Mesothelial cell of epicardium (in vitro differentiated cells): ENCODE measurements at places on chromosomes 11 and 22.

GRCh38 chr11:79263001-79263400 is 177.8 kb downstream of the TENM4 start:
- DNase-seq, result no peak

DNA sequence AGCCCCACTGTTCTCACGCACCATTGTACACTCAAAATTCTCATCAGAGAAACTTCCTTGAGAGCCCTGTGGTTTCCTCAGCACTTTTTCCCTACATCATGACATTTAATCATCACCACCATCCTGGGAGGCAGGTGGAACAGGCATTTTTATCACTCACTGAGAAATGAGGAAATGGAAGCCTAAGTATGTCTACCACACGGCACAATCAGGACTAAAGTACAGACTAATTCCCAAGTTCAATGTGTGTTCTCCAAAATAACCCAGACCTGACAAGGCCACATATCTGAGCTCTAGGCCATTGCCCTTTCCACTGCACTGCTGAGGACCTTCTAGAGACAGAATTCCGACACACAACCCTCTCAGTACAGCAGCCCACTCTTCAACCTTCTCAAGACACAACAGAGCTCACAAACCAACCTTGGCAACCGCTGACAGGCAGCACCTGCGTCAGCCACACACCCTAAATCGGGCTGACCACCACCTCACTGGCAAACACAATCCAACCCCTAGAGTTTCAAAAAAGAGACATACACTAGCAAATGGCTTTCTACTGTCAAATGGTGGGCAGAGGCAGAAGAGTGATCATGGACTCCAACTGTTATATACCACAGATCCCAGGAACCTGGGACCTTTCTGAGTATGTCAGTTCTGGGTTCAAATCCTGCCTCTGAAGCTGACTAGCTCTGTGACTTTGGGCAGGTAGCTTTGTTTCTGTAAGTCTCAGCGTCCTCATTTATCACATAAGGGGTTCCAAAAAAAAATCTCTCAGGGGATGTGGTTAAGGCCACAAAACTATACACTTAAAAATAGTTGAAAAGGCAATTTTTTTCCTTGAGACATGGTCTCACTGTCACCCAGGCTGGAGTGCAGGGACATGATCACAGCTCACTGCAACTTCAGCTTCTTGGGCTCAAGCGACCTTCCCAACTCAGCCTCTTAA is 16.3 kb downstream of the SMCO4 start:
- DNase-seq, result no peak

DNA sequence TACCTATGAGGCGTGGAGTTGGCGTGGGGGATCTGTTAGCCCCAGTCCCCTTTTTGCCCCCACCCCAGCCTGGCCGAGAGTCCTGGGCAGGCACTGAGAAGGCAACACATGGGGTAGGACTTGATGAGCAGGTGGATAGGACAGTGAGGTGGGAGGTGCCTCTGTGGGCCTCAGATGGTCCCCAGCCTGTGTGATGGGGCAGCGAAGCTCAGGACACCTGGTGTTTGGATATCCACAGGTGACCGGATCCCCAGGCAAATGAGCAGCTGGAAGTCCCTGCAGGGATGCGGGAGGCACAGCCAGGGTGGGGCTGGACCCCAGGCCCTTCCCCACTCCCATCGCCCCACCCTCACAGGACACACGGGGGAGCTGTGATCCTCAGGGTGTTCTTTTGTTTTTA is 9.7 kb downstream of the FBLN1 start:
- no peak for DNase-seq

DNA sequence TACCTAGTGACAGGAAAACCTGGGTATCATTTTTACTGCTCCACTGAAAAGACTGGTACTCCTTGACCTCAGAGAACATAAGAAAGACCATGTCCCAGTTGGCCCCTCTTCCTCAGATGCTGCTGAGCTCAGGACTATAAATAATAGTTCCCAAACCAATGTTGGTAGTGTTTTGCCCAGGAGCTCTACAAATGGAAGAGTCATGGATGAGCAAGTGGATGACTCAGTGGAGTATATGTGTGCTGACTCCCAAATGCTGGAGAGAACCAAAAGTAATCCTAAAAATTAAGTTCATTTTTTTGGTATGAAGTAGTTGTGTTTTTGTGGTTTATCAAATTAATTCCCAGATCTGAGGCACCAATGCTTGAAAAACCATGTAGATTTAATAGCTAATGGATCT is 482.0 kb downstream of the KCNA4 start:
- no peak for DNase-seq

GRCh38 chr11:132539590-132540368 is 992.5 kb downstream of the OPCML start:
- DNase-seq, result no peak

DNA sequence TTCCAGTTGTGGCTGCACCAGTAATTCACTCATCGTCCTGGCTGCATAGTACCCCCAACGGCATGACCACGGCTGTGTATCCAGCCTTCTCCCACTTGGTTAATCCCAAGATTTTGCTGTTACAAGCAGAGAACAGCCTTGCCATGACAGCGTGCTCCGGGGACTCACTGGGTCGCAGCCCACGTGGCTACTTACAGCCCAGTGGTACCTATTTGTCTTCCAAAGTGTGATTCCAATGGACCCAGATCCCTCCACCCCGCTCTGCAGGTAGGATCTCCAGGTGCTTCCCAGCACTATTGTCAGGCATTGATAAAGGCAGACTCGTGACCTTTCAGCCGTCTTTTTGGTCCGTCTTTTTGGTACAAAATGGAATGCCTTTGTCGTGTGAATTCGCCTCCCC is 119.0 kb upstream of the FGF3 start:
- DNase-seq, result no peak

- no peak for DNase-seq
Measured at GRCh38 chr22:42635531-42635930, 4.9 kb downstream of the ATP5MGL start.

- no peak for DNase-seq
Measured at GRCh38 chr11:128082574-128082973, 504.8 kb downstream of the ETS1 start.

DNA sequence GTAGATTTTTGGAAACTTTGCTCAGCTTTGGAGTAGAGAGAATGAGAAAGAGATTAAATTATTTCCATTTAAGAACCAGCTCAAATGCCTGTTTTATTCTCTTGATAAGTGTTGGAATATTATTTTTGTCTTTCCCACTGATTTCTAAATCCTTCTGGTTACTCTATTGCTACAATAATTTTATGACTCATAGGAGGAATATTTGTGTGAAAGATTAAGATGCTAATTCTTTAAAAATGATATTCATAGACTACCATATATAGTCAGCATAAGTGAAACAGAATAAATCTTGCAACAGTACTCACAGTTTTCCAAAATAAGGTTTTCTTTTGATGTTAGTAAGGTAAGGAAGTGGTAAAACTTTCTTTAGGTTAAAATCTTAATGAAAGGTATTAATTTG is 60.9 kb downstream of the YAP1 start:
- no peak for DNase-seq

DNA sequence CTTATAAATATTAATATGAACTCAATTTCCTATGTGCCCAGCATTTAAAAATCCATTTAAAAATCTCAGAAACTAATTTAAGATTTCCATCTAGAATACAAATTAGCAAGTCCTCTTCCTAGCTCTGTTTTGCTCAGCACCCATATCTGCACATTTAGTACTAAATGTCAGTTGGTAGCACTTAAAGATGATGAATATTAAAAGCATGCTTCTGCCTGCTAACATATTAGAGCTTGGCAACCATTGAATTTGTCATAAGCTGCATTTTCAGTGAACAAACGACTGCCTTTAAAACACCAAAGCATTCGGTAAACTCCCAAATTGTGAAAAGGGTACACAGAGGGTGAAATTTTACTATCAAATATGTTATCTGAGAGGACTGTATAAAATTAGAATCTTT is 177.7 kb downstream of the CADM1 start:
- no peak for DNase-seq

GRCh38 chr11:104625246-104625645 is 273.0 kb downstream of the CASP12 start:
- DNase-seq, result no peak

- DNase-seq, result no peak
Measured at GRCh38 chr11:122036018-122036417, 80.0 kb downstream of the BLID start.

DNA sequence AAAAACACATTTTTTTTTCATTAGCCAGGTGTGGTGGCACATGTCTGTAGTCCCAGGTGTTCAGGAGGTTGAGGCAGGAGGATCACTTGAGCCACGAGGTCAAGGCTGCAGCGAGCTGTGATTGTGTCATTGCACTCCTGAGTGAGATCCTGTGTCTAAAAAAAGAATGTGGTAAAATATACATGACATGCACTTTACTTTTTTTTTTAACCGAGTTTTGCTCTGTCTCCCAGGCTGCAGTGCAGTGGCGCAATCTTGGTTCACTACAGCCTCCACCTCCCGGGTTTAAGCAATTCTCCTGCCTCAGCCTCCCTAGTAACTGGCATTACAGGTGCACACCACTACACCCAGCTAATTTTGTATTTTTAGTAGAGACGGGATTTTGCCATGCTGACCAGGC is 22.5 kb upstream of the CLDN5 start:
- no peak for DNase-seq

- DNase-seq, result no peak
Measured at GRCh38 chr22:36325154-36326031, 62.4 kb downstream of the MYH9 start.

DNA sequence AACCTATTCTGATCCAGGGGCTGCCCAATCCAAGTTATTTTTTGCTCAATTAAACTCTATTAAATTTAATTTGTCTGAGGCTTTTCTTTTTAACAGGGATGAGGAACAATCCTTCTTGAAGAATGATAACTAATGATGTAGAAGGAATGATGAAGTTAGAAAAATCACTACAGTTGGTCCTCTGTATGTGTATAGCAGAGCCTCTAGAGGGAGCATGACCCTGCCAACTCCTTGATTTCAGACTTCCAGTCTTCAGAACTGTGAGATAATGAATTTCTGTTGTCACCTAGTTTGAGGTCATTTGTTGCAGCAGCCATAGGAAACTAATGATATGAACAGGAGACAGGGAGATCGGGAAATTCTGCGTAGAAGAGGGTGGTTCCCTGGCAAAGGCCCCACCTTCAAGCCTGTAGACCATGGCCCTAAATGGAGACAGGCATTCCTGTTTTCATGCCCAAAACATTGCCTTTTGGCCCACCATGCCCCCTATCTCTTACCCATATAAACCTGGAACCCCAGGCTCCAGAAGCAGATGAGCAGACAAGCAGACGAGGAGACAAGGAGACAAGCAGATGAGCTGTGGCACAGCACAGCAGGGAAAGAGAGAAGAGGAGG is 7.7 kb upstream of the QSER1 start:
- DNase-seq, result no peak

DNA sequence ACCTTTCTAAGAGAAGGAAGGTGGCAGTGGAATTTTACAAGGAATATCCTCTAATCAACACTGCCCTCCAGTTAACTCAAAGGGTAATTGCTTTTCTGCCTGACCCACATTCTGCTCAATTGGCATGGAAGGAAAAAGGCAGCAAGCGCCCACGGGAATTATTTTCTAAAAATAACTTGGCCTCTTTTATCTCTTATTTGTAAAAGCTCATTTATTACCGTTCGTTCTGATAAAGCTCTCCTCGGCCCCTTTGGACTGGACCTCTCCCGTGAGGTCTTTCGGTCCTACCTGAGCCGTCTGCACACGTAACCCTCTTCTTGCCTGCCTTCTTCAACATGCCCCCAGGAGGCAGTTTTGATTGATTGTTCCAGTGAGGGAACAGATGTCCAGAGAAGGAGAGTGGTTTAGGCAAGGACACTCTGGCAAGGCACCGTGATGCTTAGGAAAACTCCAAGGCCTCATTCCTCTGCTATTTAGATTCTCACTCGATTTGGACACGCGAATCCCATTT is 53.2 kb upstream of the CRTAM start:
- DNase-seq, result no peak

- no peak for DNase-seq
Measured at GRCh38 chr11:100151944-100152343, 535.1 kb upstream of the ARHGAP42 start.

- DNase-seq, result no peak
Measured at GRCh38 chr11:129702410-129703398, 112.9 kb upstream of the TMEM45B start.

- no peak for DNase-seq
Measured at GRCh38 chr22:40665312-40665711, 14.0 kb upstream of the MCHR1 start.

- DNase-seq, result no peak
Measured at GRCh38 chr11:77181799-77182541, 53.9 kb downstream of the MYO7A start.

- no peak for DNase-seq
Measured at GRCh38 chr11:118618115-118618990, 10.9 kb downstream of the PHLDB1 start.

- no peak for DNase-seq
Measured at GRCh38 chr11:68150037-68150436, 28.8 kb upstream of the CHKA start.

DNA sequence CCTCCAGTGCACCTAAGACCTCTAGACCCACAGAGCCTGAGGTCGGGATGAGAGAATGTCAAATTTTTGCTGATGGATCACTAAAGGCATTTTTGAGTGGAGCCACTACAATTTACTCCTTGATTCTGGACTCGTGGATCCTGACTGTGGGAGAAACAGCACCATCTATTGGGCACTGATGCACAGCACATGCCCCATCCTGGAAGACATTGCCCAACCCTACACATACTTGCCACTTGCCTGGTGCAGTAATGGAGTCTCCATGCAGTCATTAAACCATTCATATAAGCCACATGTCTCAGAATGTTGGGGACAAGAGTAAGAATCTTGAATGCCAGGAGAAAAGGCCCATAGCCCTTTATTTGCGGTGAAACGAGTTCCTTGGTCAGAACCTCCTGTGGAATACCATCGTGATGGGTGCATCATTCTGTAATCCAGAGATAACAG is 103.9 kb downstream of the GGTLC2 start:
- DNase-seq, result no peak

DNA sequence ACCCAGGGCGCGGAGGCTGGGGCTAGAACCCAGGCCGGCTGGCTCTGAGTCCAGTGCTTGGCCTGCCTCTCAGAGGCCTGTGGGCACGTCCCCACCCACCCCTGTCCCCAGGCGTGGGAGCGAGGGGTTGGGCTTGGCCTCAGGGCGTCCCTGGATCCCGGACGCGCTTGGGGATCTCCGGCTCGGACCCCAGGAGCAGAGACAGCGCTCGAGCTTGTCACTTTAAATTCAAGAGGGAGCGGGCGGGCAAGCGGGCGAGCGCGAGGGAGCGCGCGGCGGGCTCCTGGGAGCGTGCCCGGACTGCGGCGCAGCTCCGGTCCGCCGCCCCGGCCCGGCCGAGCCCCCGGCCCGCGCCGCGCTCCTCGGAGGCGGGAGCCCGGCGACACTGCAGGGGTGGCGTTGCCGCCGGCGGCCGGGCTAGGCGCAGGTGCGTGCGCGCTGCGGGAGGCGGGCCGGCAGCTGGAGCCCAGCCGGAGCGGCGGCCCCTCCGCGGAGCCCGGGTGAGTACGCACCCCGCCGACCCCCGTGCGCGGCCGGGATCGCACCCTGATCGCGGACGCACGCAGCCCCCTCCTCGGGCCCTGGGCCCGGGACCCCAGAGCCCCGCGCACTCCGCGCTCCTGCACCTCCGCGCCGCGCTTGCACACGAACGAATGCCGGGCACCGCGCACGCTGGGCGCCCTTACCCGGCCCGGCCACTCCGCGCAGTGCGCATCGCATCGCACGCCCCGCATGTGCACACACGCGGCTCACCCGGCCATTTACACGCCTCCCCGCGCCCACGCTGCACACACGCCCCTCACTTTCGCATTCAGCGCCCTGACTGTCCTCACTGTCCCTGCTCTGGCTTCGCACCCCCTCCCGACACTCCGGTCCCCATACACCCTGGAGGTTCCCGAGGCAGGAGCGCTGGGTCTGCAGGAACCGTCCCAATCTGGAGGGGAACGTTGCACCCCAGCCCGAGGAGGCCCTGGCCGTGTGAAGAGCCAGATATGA is at the start of gene SYT12:
SYT12 (plus strand) TSS at position 174 of the 996 bp plus-strand sequence. CDS start 7,011 bp downstream, outside the sequence.
- no peak for DNase-seq
